ENCODE measurements at places on chromosomes 11 and 22. TPM values are rescaled to one million over a fixed set of nuclear protein-coding genes. Genes with fewer than 3 reads are reported as not detected.

- peak; percentile 59 for DNase-seq
Measured at GRCh38 chr11:85664615-85665481, at the start of gene CREBZF. CREBZF (minus strand) TSS chr11:85665129; CDS start chr11:85664875, 254 bp downstream.

- peak; percentile 4 for DNase-seq
Measured at GRCh38 chr11:70104419-70104818, 26.3 kb downstream of the ANO1 start.

GRCh38 chr11:44566952-44567875 is 1.8 kb downstream of the CD82 start:
- no peak for DNase-seq

DNA sequence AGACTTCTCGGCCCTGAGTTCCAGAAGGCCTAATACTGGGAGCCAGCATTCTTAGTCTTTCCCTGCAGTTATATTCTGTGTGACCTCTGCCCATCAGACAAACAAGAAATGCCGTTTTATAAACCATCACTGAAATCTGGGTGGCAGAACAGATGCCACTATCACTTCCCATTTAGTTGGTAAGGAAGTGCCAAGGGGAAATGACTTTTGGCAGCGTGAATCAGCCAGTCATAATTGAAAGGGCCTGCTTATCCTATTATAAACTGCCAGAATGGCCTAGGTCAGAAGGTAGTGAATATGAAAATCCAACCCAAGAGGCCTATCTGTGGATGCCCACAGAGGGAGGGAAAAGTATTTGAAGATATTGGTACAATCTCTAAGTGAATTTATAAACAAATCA is 646.8 kb upstream of the CCDC90B start:
- no peak for DNase-seq

GRCh38 chr11:121469910-121470309 is 17.1 kb upstream of the SORL1-AS1 start:
- no peak for DNase-seq

- no peak for DNase-seq
Measured at GRCh38 chr22:23533771-23534191, 46.3 kb downstream of the IGLL1 start.

DNA sequence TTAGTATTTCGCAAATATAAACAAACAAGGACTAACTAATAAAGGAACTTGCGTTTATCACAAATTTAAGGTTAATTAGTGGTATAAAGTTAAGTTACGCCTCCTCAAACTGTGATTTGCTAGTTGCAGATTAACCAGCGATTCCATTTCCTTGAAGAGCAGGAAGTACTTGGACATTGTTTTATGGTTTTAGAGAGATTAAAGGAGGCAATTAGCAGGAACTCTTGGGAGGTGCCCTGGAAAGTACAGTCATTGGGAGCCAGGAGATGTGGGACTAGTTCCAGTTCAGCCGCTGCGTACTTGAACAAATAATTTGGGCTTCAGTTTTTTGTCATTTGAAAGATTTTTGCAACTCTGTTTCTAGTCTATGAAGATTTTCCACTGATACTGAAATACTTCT is 3.3 kb downstream of the FAM118B start:
- no peak for DNase-seq

- no peak for DNase-seq
Measured at GRCh38 chr11:27158456-27159334, 118.1 kb downstream of the BBOX1 start.

- no peak for DNase-seq
Measured at GRCh38 chr11:29786092-29786491, 230.7 kb downstream of the KCNA4 start.

- no peak for DNase-seq
Measured at GRCh38 chr11:69086152-69087132, 37.7 kb downstream of the TPCN2 start.

The ACR gene
- total RNA-seq, result not detected

GRCh38 chr22:46894081-46894671 is 131.7 kb downstream of the TBC1D22A start:
- no peak for DNase-seq

DNA sequence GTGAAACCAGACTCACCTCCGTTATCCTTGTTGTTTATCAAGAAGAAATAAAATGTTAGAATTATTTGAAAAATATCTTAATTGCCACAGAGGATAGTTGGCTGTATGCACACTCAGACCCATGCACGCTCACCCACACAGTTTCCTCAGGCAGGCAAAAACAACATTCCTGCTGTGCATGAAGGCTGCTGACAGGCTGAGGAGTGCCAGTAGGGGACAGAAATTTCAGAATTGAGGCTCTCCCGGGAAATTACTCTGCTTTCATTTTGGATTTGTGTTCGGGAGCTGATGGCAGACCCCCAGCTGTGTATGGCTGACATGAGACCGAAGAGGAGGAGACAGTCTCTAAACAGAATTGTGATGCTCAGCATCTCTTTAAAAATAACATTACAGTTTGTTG is 87.5 kb downstream of the AMOTL1 start:
- DNase-seq, result no peak

The MGAT3 gene
- total RNA-seq, result 0.65 TPM

DNA sequence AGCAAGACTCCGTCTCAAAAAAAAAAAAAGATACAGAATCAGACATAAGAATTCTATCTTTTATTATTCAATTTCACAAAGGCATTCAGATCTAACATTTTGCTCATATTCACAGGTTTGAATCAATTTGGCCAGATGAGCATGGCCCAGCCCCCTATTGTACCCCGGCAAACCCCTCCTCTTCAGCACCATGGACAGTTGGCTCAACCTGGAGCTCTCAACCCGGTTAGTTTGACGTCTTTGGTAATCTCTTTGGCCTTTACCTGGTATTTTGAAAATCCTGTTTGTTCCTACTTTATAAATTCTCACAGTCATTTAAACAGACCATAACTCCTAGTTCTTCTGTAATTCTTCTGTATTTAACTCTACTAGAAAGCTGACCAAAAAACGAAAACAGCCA is 55.3 kb downstream of the EP300 start:
- DNase-seq, result no peak

The CDC42BPG gene
- 4.6 TPM for total RNA-seq

GRCh38 chr11:17479284-17480214 is 2.9 kb upstream of the ABCC8 start:
- no peak for DNase-seq

GRCh38 chr11:73273222-73273895 is 1.2 kb downstream of the P2RY6 start:
- DNase-seq, result no peak

DNA sequence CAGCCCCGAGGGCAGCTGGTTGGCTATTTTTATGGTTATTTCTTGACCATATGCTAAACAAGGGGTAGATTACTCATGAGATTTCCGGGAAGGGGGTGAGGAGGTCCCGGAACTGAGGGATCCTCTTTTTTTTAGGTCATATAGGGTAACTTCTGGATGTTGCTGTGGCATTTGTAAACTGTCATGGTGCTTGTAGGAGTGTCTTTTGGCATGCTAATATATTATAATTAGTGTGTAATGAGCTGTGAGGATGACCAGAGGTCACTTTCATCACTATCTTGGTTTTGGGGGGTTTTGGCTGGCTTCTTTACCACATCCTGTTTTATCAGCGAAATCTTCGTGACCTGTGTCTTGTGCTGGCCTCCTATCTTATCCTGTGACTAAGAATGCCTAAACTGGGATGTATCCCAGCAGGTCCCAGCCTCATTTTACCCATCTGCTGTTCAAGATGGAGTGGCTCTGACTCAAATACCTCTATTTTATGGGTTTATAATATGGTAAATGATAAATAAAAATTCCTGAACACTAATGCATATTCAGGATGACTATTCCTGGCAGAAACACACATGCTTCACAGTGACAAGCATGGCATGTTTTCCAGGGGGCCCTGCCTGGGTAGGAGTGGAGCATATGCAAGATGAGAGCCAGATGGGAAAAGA is 11.2 kb downstream of the KREMEN1 start:
- no peak for DNase-seq

DNA sequence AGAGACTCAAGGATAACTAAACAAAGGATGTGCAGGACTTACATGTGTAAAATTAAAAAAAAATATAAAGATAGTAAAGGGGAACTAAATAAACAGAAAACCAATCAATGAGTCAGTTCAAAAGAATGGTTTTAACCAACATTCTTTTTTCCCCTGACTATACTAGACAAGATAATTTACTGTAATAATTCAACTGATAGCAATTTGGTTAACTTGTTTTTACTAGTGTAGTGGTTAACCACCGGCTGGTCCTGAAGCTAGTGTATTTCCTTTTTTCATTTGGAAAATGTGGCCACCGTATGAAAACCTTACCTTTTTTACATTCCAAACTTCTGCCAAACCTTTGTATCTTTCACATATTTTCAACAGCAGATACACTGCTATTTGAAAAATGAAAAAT is 123.1 kb downstream of the ARHGAP42 start:
- DNase-seq, result no peak

The RGL4 gene
- total RNA-seq, result not detected

- no peak for DNase-seq
Measured at GRCh38 chr11:72617080-72617762, 57.0 kb downstream of the PDE2A start.

- no peak for DNase-seq
Measured at GRCh38 chr11:119816660-119817059, 87.7 kb upstream of the NECTIN1 start.

GRCh38 chr11:19160847-19161246 is 40.9 kb downstream of the CSRP3 start:
- no peak for DNase-seq

GRCh38 chr11:64095949-64096348 is 60.2 kb downstream of the FLRT1 start:
- no peak for DNase-seq

The OR51E2 gene
- total RNA-seq, result not detected

- no peak for DNase-seq
Measured at GRCh38 chr11:65503949-65504673, 5.3 kb downstream of the MALAT1 start.

DNA sequence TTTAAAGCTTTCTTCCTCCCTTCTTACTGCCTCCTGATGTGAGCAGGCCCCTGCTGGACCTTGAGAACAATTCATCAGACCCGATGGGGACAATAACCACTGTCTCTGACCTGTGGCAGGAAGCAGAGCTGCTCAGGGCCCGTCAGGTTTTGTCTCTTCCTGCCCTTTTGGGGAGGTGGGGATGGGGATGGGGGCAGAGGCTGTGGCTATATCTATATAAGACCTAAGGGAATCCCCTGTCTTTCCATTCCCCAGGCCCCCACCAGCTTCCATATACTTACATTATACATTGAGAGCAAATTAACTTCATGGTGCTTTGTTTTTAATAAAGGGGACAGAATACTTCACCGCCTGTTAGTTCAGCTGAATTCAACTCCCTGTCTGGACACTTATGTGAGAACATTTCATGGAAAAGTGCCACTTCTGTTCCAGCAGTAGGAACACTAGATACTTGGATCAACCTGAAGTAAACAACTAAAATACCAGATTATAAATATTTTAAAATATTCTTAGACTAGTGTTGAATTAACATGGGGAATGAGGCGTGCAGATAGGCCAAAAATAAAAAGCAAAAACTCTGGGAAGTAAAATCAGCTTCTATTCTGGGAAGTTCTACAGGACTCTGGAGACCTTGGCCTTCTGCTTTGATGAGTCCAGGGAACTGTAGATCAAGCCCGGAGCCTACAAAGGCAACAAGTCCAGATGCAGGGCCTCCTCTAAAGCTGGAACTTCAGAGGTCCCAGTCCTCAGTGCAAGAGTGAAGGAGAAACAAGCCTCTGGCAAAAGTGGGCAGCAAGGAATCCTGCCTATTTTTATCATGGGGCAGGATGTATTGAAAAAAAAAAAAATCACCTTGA is 11.1 kb downstream of the ZP1 start:
- DNase-seq, result no peak

GRCh38 chr22:23779731-23780130 is 7.0 kb upstream of the SMARCB1 start:
- DNase-seq, result no peak

DNA sequence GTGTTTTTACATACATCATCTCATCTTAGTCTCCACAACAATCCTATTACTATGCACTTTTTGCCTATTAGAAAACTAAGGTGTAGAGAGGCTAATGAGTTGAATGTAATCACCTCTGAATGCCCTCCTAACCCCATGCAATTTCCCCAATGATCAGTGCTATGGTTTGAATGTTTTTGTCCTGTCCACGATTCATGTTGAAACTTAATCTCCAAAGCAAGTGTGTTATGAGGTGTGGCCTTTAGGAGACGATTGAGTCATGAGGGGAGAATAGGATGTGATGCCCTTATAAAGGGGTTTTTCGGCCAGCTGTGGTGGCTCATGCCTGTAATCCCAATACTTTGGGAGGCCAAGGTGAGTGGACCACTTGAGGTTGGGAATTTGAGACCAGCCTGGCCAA is 2.0 kb upstream of the CCDC73 start:
- DNase-seq, result no peak

DNA sequence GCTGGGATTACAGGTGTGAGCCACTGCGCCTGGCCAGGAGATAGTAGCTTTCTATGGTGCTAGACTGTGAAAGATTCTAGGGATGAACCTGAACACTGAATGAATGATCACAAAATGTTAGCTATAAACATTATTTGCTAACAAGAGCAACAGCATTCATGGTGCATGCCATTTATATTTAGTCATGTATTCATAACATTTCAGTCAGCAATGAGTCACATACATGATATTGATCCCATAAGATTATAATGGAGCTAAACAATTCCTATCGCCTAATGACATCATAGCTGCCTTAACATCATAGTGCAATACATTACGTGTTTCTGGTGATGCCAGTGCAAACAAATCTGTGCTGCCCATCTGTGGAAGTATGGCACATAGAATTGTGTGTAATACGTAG is 164.1 kb downstream of the ARHGAP42 start:
- DNase-seq, result no peak

The PACSIN3 gene
- total RNA-seq, result 74.4 TPM

DNA sequence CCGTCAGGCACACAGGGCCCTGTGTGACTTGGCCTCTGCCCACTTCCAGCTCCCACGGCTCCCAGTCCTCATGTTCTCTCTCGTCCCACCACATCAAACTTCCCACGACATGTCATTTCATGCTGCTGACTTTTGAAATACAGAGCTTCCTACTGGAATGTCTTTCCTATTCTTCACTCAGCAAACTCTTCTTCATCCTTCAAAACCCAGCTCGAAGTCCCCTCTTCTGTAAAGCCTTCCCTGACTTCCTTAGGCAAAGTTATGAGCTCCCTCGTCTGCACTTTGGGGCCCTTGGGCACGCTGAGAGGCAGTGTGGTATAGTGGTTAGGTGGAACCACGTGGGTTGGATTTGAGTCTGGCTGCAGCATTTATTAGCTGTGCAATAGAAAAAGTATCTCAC is 37.8 kb upstream of the EIF3D start:
- DNase-seq, result no peak

GRCh38 chr11:65716774-65717405 is 3.7 kb downstream of the RNASEH2C start:
- no peak for DNase-seq

The PDHX gene
- total RNA-seq, result 19.3 TPM

The CXCR5 gene
- not detected for total RNA-seq

DNA sequence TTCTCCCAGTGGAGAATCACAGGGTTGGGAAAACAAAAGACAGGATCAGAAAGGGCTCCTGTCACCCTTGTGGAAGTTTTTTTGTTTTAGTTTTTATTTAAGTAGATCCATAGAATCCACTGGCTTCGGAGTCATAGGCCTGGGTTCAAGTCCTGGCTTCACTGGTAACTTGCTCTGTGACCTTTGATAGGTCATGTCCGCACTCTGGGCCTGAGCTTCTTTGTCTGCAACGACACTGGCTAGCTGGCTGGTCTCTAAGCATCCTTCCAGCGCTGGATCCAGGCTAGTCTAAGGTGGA is 1.4 kb downstream of the ZFTA start:
- DNase-seq, result no peak

The TMEM134 gene
- total RNA-seq, result 74.0 TPM

The GRAP2 gene
- 0.14 TPM for total RNA-seq

- no peak for DNase-seq
Measured at GRCh38 chr22:38740116-38740723, 15.6 kb downstream of the SUN2 start.

Measured in epithelial cell of proximal tubule (primary cell).